NCI-H524 treated with DMSO at 0.1 percent for 48 hours (cell line): ENCODE measurements at places on chromosomes 1 and 21.
A peak's percentile ranks its signal among the peaks of the same experiment; 100 is the strongest.

GRCh38 chr1:30378991-30379581 is 344.3 kb downstream of the MATN1 start:
- DNase-seq = peak; percentile 34

- no peak for DNase-seq
These were observed 1.2 kb downstream of the RAB25 start for GRCh38 chr1:156062189-156062588.

GRCh38 chr1:78855258-78855657 is 151.3 kb downstream of the ADGRL4 start:
- no peak for DNase-seq

- no peak for DNase-seq
These were observed 103.7 kb downstream of the FCRL5 start for GRCh38 chr1:157448636-157449035.

- DNase-seq = no peak
These were observed 76.4 kb upstream of the VANGL1 start for GRCh38 chr1:115565353-115565752.

DNA sequence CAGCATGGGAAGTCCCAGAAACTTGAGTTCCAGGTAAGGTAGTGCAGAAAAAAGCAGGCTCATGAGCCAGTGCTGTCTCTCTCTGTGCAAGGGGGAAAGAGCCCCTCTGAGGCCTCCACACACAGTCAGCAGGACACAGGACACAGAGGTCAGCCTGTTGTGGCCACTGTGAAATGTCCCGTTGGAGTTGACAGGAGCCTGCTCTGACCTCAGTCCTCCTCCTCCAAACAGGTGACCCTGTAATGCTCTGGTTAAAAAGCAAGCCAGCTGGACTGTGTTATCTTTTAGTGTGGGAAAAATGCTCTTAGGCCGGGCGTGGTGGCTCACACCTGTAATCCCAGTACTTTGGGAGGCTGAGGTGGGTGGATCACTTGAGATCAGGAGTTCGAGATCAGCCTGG is 24.2 kb upstream of the GPR157 start:
- DNase-seq = no peak

- no peak for DNase-seq
These were observed 359.0 kb downstream of the ST6GALNAC3 start for GRCh38 chr1:76433526-76433925.

- no peak for DNase-seq
These were observed 23.7 kb downstream of the UROD start for GRCh38 chr1:45035631-45036301.

GRCh38 chr1:248886237-248886895 is 19.7 kb upstream of the PGBD2 start:
- no peak for DNase-seq

- DNase-seq = no peak
These were observed 17.1 kb downstream of the SOAT1 start for GRCh38 chr1:179310721-179311120.

GRCh38 chr21:39796466-39796865 is 51.5 kb downstream of the IGSF5 start:
- no peak for DNase-seq

- DNase-seq = no peak
These were observed 62.8 kb downstream of the DTL start for GRCh38 chr1:212098310-212098709.

- DNase-seq = no peak
These were observed 348.9 kb downstream of the ASTN1 start for GRCh38 chr1:176815621-176816020.

GRCh38 chr1:32769524-32770220 is 47.5 kb downstream of the YARS1 start:
- no peak for DNase-seq

- no peak for DNase-seq
These were observed 21.5 kb downstream of the AK2 start for GRCh38 chr1:33015216-33015615.

- DNase-seq = no peak
These were observed 56.7 kb downstream of the MRPL39 start for GRCh38 chr21:25550352-25551120.

DNA sequence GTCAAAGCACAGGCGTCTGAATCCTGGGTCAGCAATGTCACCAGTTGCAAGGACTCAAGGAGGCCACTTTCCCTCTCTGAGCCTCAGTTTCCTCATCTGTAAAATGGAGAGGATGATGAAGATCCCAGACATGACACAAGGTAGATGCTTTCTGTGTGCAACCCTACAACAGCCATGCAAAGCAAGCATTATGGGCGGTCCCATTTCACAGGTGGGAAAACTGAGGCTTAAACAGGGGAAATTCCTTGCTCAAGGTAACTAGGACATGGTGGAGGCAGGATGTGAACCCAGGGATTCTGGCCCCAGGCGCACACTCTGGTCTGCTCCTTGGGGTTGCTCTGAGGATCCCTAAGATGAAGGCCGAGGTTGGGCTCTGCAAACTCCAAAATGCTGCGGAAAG is 311.0 kb downstream of the PTPRU start:
- no peak for DNase-seq

DNA sequence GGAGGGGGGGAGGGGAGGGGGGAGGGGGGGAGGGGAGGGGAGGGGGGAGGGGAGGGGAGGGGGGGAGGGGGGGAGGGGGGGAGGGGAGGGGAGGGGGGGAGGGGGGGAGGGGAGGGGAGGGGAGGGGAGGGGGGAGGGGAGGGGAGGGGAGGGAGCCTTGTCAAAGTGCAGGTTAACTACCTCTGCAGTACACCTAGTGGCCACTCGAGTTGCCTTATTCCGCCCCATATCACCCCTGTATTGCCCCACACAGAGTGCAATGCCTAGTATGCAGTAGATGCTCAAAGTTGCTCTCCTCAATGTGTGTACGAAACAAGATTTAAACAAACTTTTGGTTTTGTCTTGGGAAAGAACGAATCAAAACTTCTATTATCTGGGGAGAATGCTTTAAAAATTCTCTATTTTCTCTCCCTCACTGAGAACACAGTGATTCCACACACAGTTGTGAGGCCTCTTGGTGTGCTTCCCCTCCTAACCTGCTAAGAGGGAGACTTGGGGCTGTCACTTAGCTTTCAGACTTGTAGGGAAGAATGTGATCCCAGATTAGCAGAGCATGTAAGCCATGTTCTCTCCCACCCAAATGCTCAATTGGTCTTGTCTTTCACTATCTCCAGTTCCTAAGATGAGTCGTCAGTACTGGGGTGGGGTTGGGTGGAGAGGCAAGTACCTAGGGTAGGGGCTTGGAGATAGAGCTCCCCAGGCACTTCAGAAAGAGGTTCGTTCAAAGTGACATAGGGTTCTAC is 79.7 kb upstream of the MAP10 start:
- DNase-seq = no peak

DNA sequence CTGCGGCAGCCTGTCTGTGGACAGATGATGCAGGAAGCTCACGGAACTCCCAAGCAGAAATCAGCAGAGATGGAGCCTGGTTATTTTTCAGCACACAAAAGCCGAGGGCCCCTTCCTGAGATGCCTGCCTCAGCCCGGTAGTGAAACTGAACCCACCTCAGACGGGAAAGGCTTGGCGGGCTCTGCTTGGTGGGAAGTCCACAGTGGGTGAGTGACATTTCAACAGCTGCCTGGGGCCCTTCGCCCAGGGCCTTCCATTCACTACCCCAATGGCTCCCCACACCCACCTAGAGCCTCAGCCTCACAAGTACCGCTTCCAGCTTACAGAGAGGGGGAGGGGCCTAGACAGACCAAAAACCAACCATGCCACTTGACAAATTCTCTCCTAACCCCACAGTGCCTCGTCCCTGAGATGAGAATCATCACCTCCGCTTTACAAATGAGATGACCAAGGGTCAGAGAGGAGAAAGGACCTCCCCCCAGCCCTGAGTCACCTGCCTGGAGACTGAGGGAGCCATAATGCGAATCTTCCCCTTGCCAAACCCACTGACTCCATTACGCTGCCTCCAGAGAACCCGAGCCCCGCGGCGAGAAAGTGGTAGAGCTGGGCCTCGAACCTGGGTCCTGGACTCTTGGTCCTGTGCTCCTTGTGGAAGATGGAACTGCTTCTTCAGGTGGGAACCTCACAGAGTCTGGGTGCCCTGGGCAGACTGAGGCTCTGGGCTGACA is 3.4 kb upstream of the ECE1 start:
- DNase-seq = no peak

DNA sequence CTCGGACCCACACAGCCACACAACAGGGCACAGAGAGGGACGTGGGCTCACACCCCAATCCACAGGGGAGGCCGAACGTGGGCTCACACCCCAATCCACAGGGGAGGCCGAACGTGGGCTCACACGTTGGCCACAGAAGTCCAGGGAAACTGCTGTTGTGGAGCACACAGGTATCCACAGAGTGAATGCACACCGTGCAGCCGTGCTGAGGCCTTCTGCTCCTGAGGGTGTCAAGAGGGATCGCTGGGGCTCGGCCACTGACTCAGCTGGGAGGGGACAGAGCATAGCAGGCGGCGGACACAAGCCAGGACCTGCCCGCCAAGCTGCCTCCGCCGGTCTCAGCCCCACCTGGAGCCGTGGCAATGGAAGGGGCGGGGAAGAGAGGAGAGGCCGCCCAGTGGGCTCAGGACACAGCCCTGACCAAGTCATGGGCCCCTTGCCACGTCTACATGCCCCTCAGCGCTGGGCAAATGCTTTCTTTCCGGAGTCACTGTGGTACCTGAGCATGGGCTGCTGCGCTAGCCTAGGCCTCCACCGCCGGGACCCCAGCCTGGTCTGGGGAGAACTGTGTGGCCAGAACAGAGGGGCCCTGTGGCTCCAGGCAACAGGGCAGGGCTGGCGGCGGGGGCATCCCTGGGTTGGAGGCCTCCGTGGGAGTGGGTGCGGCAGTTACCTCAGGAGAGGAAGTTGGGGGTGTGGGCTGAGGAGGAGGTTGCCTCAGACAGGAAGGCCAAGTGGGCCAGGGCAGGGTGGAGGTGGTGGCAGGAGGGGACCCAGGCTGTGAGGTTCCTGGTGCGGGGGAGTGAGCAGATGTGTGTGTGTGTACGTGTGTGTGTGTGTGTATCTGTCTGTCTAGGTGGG is 1.2 kb downstream of the SYTL1 start:
- DNase-seq = no peak

- DNase-seq = no peak
These were observed 357.6 kb upstream of the ZP4 start for GRCh38 chr1:238248356-238248755.

DNA sequence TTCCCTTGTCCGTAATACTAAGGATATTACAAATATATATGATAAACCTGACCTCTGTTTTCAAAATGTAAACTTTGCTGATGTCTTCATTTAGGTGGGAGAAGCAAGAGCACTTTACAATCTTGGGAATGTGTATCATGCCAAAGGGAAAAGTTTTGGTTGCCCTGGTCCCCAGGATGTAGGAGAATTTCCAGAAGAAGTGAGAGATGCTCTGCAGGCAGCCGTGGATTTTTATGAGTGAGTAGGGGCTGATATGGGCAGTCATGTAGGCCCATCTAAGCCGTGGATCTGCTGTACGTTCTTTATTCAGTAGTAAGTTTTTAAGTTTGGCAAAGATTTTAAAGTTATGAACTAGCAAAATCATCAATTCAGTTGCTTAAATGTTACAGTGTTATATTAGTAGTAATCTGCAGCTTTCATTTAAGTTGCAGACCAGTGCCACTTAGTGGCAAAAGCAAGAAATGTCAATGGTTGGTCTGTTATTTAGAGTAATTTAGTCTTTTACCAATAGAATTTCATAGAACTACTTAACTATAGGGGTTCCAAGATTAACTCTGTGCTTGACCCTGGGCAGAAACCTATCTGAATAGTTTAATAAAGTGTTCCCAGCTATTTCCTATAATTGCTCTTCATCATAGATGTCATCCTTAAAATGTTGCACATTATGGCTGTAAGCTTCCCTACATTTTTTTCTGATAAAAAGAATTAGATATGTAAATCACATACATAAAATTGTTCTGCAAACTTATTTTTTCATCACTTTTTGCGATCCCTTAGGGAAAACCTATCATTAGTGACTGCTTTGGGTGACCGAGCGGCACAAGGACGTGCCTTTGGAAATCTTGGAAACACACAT is 21.3 kb downstream of the GPSM2 start:
- DNase-seq = no peak

DNA sequence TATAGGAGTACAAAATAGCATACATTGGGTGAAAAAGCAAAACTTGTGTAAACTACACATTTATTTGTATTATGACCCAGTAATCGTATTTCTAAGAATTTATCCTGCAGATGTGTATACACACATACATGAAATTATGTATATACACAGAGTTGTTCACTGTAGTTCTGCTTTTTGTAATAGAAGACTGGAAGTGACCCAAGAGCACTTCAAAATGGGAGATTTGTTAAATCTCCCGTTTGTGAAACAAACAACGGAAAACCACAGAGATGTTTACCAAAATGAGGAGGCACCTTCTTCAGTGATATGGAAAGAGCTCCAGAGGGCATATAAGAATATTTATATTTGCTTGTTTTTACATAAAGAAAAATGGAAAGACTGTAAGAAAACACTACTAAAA is 18.0 kb upstream of the MNDA start:
- DNase-seq = no peak

DNA sequence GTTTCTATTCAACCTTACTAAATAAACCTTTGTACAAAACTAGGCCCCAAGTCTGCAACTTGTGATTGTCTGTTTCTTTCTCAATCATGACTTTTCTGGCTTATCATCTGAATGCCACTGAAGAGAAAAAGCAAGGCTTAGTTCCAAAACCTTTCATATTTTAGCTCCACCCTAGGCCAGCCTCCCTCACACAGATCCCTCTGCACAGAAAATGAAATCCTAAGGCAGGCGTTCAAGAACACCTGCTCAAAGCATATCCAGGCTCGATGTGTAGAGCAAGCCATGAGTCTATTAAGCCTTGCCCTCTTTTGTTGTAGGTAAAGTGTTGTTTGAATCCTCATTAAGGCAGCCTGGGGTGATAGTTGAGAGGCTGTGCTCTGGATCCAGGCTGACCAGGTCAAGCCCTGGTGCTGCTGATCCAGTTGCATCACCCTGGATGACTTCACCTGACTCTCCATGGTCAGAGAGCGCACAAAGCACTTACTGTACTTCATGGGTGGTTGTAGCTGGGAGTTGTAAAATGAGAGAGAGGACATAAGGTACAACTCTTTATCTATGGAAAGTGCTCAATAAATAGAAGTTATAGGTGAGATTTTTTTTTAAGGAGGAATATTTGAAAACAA is 39.0 kb downstream of the FYB2 start:
- no peak for DNase-seq

DNA sequence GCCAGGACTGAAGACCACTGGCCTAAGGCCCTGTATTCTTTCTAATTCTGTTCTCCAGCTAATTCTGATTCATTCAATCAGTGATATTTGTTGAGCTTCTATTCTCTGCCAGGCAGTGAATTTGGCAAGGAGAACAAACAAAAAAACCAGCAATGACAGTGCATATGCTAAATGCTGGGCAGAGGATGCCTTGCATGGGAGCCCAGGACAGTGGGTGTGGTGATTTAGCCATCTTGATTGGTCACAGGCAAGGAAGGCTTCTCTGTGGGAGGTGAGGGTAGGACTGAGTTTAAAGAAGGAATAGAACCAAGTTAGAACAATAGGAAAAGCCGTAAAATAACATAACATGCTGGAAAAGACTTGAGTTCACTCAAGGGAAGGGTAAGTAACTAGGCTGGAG is 9.2 kb upstream of the CPT2 start:
- DNase-seq = no peak
